Urinary bladder (tissue), 4 donors: ENCODE measurements at places on chromosomes 6 and 20. TPM values are rescaled to one million over a fixed set of nuclear protein-coding genes. Genes with fewer than 3 reads are reported as not detected.

Gene FAM8A1
- 59.9 TPM for total RNA-seq

Gene TBXT
- total RNA-seq, result not detected

Gene IP6K3
- 0.95 TPM for total RNA-seq

Gene SLC35D3
- 0.16 TPM for total RNA-seq

Gene SH3BGRL2
- total RNA-seq, result 32.2 TPM

GRCh38 chr20:20520776-20521175, 152.9 kb downstream of the INSM1 start:
- no peak for DNase-seq

- no peak for DNase-seq
Observed at GRCh38 chr20:14446446-14446845, 109.0 kb upstream of the FLRT3 start.

- DNase-seq, result no peak
Observed at GRCh38 chr20:21464916-21465315, 48.9 kb downstream of the NKX2-2 start.

- DNase-seq, result no peak
Observed at GRCh38 chr20:47489448-47489872, 12.2 kb upstream of the NCOA3 start.

- DNase-seq, result no peak
Observed at GRCh38 chr6:169232507-169232931, 21.1 kb downstream of the THBS2 start.

DNA sequence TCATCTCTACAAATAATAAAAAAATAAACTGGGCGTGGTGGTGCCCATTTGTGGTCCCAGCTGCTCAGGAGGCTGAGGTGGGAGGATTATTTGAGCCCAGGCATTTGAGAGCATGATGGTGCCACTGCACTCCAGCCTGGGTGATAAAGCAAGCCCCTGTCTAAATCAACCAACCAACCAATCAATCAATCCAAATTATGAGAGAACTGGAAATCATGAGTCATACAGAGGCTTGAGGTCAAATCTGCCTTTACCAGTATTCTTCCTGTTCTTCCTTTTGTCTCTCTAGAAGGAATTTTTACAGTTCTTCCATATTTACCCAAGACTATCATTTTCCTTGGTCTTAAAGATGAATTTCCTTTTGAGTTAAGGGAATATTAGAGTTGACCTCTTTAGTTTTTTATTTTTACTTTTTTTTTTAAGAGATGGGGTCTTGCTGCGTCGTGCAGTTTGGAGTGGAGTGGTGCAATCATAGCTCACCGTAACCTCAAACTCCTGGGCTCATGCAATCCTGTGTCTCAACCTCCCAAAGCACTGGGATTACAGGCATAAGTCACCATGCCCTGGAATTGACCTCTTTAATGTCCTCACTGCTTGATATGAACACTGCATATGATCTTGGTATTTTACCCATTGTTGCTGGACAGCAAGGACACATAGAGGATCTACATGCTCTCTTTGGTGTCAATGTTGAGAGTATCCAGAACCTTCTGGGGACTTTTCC, 44.1 kb upstream of the TXNDC5 start:
- no peak for DNase-seq

DNA sequence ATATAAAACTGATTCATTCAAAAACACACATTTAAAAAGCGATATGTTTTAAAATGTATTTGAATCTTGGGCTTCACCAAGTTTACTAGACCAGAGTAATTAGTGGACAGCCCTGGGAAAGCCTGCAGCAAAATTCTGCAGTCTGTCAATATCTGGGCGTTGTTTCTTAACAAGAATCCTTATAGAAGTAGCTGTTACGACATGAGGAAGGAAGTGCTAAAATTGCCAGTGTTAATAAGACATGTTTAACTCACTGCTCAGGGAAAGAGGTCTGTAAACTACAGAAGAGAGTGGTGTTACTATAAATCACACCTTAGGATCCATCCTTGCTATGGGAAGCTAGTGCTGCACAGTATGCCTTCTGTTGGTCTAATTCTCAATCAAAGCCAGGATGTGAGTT, 120.6 kb downstream of the TBX18 start:
- no peak for DNase-seq

GRCh38 chr20:21706261-21707195, 1.1 kb downstream of the PAX1 start:
- no peak for DNase-seq

DNA sequence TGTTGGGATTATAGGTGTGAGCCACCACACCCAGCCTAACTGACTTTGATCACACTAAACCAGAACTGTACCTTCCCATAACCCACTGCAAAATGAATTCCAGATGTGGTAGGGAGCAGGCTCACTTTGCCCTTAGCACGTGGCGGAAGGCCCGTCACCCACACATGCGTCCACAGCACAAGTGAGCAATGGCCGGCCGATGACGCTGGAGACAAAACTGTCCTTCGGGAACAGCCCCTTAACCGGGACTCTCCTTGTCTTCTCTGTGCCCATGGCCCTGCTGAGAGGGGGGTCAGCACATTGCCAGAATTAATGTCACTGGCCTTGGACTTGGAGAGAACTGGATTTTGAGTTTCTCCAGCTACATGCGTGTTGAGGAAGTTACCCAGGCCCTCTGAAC, 107.2 kb downstream of the TOX2 start:
- DNase-seq, result no peak

GRCh38 chr6:85754894-85755293, 112.2 kb upstream of the SYNCRIP start:
- DNase-seq, result no peak

- DNase-seq, result no peak
Observed at GRCh38 chr20:48769069-48769983, 58.5 kb downstream of the PREX1 start.
